ENCODE measurements at places on chromosomes 1 and 21.

- no peak for DNase-seq
Measured at GRCh38 chr1:180130651-180131050, 24.0 kb upstream of the QSOX1 start.

- no peak for DNase-seq
Measured at GRCh38 chr1:223842784-223843183, 3.0 kb downstream of the TP53BP2 start.

- DNase-seq: no peak
Measured at GRCh38 chr1:5611851-5612250, 380.4 kb downstream of the NPHP4 start.

GRCh38 chr1:158013840-158014730, 20.6 kb downstream of the KIRREL1 start:
- DNase-seq: no peak

- DNase-seq: no peak
Measured at GRCh38 chr1:77565321-77565720, 117.1 kb downstream of the ZZZ3 start.

- no peak for DNase-seq
Measured at GRCh38 chr1:67162954-67163353, 3.3 kb upstream of the IL23R start.

- DNase-seq: no peak
Measured at GRCh38 chr1:91791691-91792488, 94.1 kb downstream of the TGFBR3 start.

GRCh38 chr1:16677552-16678431, 11.0 kb upstream of the RNU1-3 start:
- DNase-seq: no peak

GRCh38 chr1:58768191-58768731, 15.6 kb downstream of the JUN start:
- no peak for DNase-seq

DNA sequence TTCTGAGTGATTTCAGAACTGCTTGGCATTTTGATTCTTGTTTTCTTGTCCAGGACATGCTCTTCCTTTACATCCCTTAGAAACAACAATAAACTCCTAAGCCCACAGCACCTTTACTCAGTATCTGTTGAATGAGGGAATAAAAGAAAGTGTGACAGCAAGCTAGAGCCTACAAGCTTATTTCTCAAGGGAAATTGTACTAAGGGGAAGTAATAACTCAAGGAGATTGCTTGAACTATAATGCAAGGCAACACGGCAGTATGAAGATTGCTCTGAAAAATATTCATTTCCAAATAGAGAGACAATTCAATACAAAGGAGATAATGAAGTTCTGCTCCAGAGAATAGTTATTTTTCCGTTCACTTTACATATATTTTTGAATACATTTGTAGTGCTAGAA, 6.5 kb downstream of the OR6P1 start:
- no peak for DNase-seq

DNA sequence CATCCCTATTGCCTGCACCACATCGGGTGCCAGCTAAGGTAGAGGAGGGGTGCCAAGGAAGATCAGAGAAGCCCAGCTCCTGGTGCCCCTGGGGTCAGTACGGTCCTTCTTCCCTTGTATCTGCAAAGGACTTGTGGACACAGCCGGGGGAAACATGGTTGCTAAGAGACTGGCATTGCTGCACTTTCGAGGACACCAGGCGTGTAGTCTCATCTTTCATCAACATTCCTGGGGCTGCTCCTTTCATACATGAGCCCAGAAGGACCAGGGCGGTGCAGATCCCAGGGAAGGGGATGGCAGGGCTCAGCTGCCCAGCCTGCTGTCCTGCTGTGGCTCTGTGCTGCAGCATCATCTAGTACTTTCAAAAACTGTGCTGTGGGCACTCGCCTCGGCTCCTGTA, 61.0 kb downstream of the RUNX1 start:
- no peak for DNase-seq

- DNase-seq: peak; percentile 64
Measured at GRCh38 chr1:227728059-227728891, 6.8 kb downstream of the JMJD4 start.

GRCh38 chr1:50704126-50704525, 255.9 kb downstream of the FAF1 start:
- DNase-seq: no peak

- no peak for DNase-seq
Measured at GRCh38 chr21:41451753-41452676, 26.0 kb downstream of the MX1 start.

DNA sequence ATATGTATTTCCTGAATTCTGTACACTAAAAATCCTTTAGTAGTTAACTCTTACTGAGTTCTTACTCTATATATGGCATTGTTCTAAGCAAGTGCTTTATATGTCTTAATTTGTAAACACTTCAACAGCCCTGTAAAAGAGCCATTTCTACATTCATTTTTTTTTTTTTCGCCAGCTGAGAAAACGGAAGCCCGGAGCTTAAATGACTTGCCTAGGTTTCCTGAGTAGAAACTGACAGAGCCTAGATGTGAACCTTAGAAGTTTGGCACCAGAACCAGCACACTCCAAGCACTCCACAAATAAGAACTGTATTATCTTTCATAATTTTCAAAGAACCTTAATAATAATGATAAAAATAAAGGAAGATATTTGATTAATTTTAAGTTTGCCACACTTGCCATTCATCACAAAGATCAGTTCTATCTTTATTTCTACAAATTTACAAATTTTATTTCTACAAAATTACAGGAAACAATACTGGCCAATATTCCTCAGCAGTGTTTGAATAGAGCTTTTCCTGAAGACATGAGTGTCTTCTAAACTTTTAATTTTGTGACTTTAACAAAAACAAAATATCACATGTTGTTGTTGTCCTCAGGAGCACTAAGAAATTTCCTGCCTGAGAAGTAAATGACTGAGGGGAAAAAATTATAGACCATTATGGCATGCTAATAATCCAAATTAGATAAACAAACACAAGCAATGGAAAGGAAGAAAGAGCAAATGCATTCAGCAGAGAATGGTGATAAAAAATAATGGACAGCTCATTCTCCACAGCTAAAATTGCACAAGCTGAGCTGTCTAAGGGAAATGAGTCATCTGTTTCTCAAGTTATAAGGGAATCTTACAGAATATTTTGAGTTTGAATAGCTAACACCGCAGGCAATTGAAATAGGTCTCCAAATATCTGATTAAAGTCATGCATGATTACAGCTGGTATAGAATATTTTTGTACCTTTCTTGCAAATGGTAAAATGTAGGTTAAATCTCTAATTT, 71.2 kb downstream of the DPYD start:
- DNase-seq: no peak

DNA sequence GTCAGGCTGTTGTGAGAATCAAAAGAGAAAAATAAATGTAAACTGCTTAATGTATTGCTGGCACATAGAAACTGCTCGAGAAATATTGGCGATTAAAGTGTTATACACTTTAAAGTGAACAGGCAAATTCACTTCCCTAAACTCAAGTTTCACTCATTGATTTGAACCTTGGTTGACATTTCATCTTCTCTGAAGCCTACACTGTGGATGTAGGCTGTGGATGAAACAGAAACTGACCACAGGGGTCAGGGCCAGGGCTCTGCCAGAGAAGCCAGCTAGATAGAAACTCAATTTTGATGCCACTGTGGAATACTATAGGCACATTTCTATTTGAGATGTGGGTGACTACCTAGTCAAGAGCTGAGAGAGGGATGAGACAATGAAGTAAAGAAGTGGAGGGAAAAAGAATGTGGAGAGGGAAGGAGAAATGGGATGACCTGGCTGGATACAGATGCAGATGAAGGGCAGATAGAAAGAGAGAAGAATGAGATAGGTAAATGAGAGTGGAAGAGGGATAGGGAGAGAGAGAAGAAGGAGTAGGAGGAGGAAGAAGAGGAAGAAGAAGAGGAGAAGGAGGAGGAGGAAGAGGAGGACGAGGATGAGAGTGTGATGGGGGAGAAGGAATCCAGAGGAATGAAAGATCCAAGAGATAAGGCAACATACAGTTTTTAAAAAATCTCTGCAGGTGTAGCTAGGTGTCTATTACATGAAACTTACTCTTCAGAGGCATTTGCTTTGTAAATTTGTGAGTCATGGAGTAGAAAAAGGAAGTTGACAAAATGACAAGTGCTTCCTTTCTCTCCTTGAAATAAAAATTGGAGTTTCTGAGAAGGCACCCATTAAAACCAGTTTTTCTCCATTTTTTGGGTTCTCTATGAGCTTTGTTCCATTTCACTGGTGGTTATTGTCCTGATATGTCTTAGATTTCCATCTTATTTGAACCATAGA, 17.4 kb upstream of the CD1D start:
- DNase-seq: no peak

GRCh38 chr1:40622936-40623629, 42.4 kb downstream of the RIMS3 start:
- no peak for DNase-seq

DNA sequence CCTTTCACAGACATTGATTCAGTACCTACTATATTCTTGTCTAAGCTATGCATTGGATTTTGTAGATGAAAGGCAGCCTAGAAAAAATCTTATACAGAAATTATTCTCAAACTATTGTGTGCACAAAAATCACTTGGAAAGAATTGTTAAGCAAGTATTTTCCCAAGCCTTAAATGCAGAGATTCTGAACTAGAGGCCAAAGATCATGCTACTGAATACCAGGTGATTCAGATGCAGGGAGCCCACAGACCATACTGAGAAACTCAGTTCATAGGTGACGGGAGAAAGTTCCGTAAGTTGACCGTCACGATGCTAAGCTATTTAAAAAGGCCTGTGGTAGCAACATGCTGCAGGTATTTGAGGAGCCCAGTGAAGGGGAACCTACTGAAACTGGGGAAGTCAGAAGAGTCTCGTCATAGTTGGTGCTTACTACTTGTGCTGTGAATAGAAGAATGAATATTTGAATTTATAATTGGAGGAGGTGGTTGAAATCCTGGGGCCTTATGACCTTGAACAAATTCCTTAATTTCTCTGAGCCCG, 150.8 kb downstream of the NFIA start:
- no peak for DNase-seq

DNA sequence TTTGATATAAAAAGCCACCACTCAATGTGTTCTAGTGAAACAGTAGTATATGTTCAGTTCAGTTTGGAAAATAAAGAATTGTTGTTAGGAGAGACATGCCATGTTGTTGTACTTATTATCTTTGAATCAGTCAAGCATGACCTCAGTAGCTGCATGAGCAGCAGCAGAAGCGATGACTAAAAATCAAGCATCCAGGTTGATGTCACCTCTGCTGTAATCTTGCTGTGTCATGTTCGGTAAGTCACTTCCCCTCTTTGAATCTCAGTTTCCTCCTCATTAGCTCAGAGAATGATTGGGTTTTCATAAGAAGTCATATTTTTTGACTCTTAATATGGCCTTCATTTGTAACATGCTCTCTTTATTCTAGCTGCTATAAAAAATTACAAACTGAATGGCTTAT, 428.4 kb upstream of the B3GALT2 start:
- DNase-seq: no peak

- no peak for DNase-seq
Measured at GRCh38 chr1:6271554-6271953, 10.7 kb upstream of the GPR153 start.

DNA sequence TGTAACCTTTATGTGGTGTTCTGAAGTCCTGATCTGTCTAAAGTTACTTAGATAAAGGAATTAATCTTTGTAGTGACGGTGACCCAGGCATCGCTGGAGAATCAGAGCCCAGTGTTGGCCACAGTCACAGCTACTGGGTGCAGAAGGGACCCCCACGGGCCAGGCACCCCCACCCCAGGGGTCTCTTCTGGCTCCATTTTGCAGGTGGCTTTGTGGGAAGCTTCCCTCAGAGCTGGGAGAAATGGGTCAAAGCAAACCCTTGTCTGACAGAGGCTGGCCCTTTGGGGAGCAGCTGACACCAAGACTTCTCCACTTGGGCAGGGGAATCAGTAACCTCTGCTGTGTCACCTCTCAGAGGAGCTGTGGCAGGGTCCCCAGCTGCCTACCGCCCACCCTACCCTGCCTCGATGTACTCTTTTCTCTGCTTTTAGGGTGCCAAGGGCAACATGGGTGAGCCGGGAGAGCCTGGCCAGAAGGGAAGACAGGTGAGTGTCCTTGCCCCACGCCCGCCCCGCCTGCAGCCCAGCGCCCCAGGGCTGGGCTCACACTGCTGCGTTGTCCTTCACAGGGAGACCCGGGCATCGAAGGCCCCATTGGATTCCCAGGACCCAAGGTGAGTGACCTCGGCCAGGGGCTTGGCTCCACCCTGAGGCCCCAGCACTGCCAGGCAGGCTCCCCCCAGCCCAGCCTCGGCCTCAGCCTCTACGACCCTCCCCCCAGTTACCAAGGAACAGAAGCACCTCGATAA, 17.7 kb downstream of the COL6A2 start:
- no peak for DNase-seq

DNA sequence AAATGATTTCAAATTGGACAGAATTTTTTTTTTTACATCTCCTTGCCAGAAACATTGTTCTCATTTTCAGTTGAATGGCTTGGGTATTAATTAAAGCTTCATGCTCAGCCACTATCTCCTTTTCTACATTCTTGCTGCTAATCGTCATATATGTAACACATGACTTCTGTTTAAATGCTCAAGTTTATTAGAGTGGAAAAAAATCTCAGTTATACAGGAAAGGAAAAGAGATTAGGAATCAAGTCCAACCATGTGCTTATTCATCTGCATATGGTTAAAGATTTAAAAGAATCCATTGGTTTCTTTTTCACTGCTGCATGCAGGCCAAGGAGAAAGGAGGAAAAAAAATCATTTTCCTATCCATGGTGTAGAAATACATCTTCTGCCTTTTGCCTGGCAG, 47.3 kb upstream of the CNN3 start:
- DNase-seq: no peak

- no peak for DNase-seq
Measured at GRCh38 chr1:16442941-16443340, 2.4 kb downstream of the NECAP2 start.

- peak; percentile 34 for DNase-seq
Measured at GRCh38 chr1:184973272-184974055, 844 bp downstream of the NIBAN1 start.

GRCh38 chr1:100415498-100415778, 63.1 kb downstream of the CDC14A start:
- DNase-seq: no peak

DNA sequence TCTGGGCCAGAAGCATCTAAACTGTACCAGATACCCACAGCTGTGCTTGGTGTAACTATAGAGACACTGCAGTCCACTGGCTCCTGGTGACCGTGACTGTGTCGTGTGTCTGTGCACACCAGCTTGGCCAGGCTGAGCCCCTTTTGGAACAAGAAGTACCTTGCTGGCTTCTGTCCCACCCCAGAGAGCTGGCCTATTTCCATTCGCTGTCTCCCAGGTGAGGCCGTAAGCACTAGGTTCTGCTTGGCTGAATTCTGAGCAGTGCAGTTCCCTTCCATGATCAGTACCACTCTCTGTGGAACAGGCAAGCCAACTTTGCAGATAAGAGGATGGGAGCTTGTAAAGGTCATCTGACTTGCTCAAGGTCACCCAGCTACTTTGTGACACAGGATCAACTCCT, 119.9 kb upstream of the DNAH14 start:
- no peak for DNase-seq

DNA sequence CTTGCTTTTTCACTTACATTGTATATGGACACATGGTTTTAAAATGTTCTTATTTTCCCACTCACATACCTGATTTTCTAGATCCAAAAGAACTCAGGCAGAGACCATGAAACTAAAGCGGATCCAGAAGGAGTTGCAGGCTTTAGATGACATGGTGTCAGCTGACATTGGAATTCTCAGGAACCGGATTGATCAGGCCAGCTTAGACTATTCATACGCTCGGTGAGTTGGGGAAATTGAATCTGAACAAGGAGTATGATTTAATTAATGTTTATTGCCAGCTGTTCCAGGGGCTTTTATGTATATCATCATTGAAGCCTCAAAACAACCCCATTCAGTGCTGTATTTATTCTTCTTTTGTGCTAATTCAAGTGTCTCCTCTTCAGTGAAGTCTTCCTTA, 12.7 kb downstream of the GORAB start:
- DNase-seq: no peak

Data from activated CD4-positive, alpha-beta T cell treated with anti-CD3 and anti-CD28 coated beads, Interleukin-2, amount 50 U/mL, for 1 hour (primary cell).